Stimulated activated CD8-positive, alpha-beta memory T cell treated with anti-CD3 and anti-CD28 coated beads, Interleukin-4, amount 100 ng/mL, for 48 hours (primary cell): ENCODE measurements at places on chromosomes 6 and 20.

- DNase-seq: no peak
Measured at GRCh38 chr6:168388641-168389633, 52.0 kb upstream of the SMOC2 start.

DNA sequence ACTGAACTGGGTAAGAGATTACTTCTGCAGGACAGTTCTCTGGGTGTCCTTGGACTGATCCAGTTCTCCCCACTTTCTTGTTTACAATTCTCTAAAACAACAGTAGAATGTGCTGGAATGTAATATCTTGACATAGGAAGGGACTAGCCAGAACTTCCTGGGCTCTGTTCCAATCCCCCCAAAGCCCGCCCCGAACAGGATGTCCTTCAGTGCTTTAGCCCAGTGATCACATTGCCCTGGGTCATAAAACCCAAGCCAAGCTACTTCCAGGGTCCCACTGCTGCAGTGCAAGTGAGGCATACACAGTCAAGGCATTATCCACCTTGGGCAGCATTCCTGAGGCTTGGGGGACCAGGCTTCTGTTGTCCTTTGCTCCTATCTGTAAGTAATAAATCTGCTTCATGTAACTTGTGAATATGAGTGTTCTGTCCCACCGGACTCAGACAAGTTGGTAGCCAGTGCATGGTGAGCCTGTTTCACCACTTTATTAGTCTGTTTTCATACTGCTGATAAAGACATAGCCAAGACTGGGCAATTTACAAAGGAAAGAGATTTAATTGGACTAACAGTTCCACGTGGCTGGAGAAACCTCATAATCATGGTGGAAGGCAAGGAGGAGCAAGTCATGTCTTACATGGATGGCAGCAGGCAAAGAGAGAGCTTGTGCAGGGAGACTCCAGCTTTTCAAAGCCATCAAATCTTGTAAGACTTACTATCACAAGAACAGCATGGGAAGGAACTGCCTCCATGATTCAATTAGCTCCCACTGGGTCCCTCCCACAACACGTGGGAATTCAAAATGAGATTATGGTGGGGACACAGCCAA lies 23.5 kb downstream of the FITM2 start:
- no peak for DNase-seq

GRCh38 chr6:2940010-2940850 lies 31.1 kb downstream of the SERPINB6 start:
- DNase-seq: peak; percentile 85

DNA sequence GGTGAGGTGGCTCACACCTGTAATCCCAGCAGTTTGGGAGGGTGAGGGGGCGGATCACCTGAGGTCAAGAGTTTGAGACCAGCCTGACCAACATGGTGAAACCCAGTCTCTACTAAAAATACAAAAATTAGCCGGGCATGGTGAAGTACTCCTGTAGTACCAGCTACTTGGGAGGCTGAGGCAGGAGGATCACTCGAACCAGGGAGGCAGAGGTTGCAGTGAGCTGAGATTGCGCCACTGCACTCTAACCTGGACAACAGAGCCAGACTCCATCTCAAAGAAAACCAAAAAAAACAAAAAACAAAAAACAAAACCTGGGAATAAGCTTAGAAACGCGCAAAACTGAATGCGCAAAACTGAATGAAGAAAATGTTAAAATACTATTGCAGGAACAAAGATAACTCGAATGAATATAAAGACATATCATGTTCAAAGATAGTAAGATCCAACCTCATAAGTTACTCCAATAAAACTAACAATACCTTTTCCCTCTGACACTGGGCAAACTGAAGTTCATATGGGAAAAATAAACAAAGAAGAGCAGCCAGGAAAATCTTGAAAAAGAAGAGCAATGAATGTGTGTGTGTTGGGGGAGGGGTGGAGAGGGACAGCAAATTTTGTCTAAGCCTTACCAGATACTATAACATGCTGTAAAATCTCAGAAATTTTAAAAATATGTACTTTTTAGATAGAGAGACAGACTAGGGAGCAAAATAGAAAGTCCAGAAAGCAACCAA lies 101.0 kb upstream of the BEND3 start:
- DNase-seq: no peak

DNA sequence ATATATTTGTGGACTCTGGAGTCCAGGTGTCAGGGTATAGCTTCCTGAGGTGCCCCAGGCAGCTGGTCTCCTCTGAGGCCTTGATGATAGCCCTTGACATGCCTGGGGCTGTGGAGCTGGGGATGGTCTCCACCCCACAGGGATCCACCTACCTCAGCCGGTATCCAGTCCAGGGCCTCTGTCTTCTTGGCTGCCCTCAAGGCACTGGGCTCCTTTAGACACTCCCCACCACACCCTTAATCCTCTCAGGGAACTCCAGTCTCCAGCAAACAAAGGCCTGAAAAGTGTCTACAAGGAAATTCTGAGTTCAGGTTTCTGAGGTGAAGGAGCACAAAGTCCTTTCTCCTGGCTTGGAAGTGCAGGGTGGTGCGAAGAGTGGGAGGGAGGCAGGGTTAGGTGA lies 44.6 kb upstream of the DDR1 start:
- DNase-seq: no peak
